ENCODE measurements at places on chromosomes 5 and 9.

- DNase-seq: no peak
These were observed 178.4 kb downstream of the GNA14 start for GRCh38 chr9:77469515-77470231.

GRCh38 chr5:158621391-158621790 lies 478.3 kb downstream of the EBF1 start:
- no peak for DNase-seq

- DNase-seq: no peak
These were observed 73.0 kb upstream of the PAPPA start for GRCh38 chr9:116080561-116080960.

GRCh38 chr5:35285435-35285834 lies 55.1 kb upstream of the PRLR start:
- no peak for DNase-seq

GRCh38 chr5:171861381-171861780 lies 75.8 kb downstream of the SMIM23 start:
- no peak for DNase-seq
